ENCODE measurements at places on chromosomes 16 and 17.

GRCh38 chr17:32356378-32356743, 6.4 kb downstream of the ZNF207 start:
- DNase-seq = no peak

DNA sequence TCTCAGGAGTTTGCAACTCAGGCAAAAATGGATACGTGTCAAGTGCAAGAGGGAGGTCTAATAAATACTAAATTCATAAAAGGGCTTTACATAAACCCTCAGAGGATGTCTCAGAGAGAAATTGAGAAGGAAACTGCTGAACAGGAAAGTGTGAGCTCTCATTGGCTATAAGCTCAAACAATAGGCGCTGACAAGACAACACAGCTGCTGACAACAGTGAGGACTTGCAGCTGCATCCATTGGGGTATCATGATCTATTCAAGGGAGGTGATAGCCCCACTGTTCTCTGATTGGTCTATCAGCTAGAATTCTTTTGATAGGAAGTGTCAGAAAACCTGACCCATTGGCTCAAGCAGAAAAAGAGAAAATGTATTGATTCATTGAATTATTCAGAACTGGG, 187.2 kb downstream of the CBLN1 start:
- no peak for DNase-seq

DNA sequence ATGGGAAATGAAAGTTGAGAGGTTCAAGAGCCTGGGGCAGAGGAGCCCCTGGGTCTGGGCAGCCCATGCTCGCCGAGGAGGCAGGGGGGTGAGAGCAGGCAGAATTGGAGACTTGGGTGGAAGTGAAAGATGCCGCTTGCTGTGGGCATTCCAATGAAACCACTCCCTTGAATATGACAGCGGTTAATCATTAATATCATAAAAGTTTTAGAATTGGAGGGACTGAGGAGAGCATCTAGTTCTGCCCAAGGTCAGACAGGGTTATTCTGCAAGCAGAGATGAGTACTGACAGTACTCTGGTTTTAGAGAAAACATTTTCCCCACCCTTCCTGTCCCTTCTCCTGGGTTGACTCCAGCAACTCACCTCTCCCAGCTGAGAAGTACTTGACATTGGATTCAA, 180.2 kb downstream of the MSI2 start:
- DNase-seq = no peak

GRCh38 chr17:43920500-43921095, 13.3 kb upstream of the MPP2 start:
- DNase-seq = no peak

DNA sequence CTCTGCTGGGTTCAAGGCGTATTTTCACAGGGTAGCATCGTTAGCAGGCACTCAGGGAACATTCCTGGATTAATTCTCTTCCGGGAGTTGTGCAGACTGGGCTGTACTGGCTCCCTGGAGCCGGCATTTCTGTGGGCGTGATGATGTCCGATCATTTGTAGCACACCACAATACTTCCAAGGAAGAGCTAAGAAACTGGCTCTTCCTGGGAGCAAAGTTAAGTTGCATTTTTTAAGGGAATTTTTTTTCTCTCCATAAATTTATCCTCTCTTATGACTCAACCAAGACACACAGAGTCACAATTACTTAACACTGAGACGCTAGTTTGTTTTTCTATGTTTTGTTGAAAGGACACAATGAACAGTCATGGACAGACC, 211.6 kb upstream of the FOXF1 start:
- no peak for DNase-seq

DNA sequence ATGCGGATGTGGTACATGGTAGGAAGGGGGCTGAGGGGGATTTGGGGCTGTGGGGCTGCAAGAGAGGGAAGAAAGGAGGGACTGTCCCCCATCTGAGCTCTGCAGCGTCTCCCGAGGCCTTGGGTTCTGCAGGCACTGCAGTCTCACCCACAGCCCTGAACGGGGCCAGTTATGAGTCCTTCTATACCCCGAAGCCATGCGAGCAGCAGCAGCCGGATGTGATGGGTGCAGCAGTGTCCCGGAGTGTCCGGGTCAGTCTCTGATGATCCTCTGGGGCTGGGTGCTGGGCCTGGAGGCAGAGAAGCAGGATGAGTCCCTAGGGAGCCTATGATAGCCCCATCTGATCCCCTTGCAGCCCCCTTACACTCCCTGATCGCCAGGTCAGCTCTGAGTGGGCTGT, 41.5 kb downstream of the CPNE2 start:
- DNase-seq = no peak

DNA sequence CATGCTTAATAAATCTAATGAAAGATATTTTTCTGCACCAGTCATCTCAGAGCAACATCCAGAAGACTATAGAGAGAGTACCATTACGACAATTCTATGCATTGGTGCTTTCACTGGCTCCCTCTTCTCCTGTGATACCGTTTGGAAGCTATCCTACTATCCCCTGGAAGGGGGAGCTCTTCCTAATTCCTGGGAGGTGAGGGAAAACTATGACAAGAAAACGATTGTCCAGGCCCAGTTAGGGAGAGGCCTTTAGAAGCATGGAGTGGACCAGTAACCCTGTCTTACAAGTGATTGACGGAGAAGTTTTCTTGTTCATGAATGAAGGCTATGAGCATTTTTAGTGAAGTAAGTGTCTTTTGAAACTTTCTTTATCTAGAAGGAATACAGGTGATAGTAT, 150.2 kb downstream of the TANC2 start:
- DNase-seq = no peak

- no peak for DNase-seq
These were observed 119.8 kb upstream of the CDH13 start for GRCh38 chr16:82506692-82507670.

DNA sequence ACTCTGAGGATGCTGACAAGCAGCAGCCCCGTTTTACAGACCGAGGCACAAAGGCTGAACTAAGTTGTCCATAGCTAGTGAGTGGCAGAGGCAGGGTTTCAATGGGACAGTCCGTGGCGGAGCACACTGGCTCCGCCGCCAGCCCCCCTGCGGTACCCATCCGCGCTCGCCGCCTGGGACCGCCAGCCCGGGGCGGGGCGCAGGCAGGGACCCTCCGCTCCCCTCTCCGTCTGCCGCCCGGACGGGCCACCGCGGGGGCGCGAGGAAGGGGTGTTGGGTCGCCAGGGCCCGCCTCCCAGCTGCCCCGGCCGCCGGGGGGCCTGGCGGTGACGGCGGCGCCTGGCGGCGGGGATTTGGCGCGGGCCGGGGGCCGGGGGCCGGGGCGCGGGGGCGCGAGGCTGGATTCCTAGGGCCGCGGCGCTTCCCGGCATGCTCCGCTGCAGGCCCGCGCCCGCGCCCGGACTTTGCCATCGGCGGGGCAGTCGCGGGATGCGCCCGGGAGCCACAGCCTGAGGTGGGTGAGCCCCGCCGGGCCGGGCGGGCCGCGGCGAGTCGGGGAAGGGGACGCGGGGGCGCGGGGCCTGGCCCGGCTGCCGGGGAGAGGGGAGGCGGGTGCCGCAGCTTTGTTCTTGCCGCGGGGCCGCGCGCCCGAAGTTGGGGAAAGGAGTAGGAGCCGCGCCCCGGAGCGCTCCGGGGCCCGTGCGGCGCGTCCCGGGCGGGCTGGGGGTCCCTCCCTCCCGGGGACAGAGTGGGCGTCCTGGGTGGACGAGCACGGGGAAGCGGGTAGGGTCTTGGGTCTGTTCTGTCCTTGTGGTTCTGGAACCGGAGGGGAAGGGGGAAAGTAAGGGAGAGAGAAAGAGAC, at the start of gene TMEM98:
TMEM98 (plus strand) TSS at position 430 of the 862 bp plus-strand sequence. CDS start 3,376 bp downstream, outside the sequence.
- DNase-seq = no peak

- DNase-seq = no peak
These were observed 7.4 kb upstream of the FASN start for GRCh38 chr17:82105417-82105881.
